ENCODE measurements at places on chromosomes 7 and 10. TPM values are rescaled to one million over a fixed set of nuclear protein-coding genes. Genes with fewer than 3 reads are reported as not detected.

GRCh38 chr7:113099284-113099919 is 12.8 kb upstream of the GPR85 start:
- peak; percentile 31 for DNase-seq

- DNase-seq = no peak
These were observed 239.4 kb downstream of the C7orf25 start for GRCh38 chr7:42672339-42672999.

Gene HOXA10
- total RNA-seq = 11.8 TPM

DNA sequence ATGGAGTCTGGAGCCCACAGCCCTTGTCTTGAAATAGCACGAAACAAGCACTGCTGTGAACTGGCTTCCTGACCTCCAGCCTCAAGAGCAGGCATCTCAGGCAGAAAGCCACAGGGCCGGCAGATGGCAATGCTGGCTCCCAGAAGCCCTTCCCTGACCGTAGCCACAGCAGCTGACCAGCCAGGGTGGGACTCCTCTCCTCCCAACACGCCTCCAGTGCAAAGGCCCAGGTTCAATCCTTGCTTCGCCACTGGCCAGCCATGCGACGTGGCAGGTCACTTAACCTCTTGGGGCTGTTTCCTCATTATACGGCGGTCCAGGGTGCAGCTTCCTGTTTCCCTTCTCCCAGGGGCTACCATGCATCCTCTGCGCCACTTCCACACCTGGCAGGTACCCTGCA is 12.8 kb downstream of the PRKAG2 start:
- no peak for DNase-seq

- DNase-seq = no peak
These were observed 209.8 kb upstream of the RHOBTB1 start for GRCh38 chr10:61153771-61154170.

- DNase-seq = no peak
These were observed 21.6 kb downstream of the PNLIP start for GRCh38 chr10:116567335-116567734.

DNA sequence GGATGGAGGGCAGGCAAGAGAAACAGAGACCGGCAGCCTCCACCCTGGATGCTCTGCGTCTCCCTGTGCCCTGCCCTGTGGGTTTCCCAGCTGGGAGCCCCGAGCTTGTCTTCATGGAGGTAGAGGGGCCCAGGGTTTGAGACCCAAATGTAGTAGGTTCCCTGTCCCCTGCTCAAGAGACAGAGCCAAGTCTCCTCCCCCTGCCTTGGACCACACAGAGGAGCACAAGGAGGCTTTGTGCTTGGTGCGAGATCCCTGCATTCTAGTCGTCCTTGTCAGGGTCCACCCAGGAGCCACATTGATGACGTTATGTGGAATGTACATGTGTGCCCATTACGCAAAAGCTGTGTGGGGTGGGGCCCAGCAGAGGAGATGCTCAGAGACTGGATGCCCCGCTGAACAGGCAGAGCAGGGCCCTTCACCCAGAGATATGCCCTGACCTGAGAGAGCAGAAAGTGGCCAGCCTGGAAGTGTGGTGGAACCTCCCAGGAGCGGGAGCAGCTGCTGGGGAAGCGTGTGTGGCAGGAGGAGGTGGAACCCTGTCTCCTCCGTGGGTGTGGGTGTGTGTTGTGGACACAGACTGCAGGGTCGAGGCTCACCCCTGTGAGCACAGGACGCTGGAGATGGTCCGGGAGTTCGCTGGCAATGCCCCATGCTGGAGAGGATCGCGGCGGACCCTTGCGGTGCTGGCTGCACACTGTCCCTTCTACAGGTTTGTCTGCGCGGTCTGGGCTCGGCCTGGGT is 39.3 kb downstream of the VWA2 start:
- no peak for DNase-seq

DNA sequence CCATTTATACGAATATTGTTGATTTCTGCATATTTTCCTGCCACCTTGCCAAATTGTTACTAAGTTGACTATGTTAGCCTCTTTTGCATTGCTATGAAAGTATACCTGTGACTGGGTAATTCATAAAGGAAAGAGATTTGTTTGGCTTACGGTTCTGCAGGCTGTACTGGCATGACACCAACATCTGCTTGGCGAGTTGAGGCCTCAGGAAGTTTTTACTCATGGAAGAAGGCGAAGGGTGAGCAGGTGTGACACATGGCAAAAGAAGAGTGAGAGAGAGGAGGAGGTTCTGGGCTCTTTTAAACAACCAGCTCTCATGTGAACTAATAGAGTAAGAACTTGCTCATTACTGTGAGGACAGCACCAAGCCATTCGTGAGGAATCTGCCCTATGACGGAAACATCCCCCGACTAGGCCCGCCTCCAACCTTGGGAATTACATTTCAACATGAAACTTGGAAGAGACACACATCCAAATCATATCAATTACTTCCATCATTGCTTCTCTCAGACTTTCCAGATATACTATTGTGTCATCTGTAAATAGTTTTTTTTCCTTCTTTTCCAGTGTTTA is 8.4 kb downstream of the RALA start:
- DNase-seq = no peak

DNA sequence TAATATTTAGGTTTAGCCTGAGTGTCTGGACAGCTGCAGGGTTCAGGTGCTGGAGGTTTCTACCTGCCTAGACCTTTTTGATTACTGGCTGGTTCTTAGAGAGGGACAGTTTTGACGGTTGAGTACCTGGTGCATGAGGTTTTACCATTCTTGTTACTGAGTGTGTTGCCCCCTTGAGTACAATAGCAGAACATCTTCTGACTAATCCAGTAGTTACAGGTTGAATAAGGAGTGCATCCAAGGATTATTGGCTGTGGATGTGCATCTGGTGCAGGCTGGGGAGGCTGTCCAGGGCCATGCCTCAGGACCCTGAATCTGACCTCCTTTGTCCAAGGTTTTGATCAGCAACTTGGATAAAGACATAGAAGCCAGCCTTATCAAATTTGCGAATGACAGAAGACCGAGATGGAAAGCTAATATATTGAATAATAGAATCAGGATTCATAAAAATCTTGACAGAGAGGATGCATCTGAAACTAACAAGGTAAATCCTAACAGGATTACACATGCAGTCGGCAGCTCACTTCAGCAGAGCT is 23.1 kb downstream of the PLPP4 start:
- DNase-seq = no peak

DNA sequence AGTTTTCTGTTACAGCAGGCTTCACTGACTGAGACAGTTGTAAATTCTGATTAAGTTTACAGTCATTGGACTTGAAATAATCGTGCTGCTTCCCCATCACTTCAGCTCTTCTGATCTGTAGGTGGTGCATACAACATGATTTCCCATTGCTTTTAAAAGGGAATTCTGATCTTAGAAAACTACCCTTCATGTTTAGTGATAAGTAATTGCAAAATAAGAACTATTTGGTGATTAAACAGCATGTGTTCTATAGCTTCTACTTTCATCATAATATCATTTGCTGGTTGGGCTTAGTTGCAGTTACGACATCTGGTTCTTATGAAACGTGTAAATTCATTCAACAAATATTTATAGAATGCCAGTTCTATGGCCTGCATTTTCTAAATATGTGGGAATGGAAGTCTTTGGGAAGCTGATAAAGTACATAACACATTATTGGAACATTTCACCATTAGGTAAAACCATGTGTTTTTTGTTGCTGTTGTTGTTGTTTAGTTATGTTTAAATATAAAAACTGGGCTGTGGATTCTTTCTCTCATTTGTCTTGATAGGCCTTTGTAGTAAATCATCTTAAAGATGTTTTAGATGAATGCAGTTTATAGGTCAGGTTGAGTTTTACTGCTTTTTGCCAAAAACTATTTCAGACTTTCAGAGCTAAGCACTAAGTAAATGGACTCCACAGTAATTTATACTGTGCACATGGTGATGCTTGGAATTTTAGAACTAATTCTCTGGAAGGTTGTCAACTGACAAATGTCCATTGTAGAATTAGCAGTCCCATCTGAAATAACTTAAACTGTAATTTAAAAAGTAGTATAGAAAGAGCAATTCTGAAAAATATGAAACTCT is 13.1 kb downstream of the GNAI1 start:
- no peak for DNase-seq

- DNase-seq = peak; percentile 18
These were observed 134.3 kb downstream of the GRK5 start for GRCh38 chr10:119341459-119342301.

GRCh38 chr10:4546500-4546899 is 279.5 kb upstream of the AKR1E2 start:
- peak; percentile 4 for DNase-seq

DNA sequence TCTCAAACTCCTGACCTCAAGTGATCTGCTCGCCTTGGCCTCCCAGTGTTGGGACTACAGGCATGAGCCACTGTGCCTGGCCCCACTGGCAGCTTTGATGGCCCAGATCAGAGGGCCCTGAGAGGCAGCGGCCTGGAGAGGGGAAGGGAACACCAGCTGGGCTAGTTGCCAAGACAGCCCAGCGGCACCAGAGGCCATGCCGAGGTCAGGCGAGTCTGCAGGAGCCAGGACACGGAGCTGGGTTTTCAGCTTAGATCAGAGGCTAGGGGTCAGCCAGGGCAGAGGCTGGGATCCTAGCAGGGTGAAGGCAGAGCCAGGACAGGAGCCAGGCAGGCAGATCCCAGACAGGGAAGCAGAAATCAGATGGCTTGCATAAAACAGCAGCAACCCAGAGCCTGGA is 92.9 kb downstream of the MYL10 start:
- DNase-seq = no peak

Gene ADO
- 32.3 TPM for total RNA-seq

DNA sequence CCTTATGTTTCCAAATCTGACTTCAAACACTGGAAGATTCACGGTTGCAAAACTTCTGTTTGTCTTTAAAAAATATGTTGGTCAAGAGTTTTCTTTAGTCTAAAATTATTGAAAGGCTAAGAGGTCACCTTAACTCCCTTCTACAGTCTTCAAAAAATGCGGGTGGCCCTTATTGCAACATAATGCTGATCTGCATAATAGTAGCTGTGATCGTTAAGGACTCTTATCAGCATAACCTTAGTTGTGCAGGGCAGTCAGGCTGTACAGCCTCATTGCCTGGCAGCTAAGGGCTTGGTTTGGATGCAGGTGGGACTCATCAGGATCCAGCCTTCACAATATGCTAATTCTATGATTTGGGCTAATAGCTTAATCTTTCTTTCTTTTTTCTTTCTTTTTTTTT is 15.0 kb downstream of the KIAA1217 start:
- no peak for DNase-seq

Gene TFEC
- not detected for total RNA-seq

- no peak for DNase-seq
These were observed 132.8 kb downstream of the CFTR start for GRCh38 chr7:117612637-117613036.

Gene JAKMIP3
- 0.05 TPM for total RNA-seq

Gene ABCB1
- total RNA-seq = 15.8 TPM

DNA sequence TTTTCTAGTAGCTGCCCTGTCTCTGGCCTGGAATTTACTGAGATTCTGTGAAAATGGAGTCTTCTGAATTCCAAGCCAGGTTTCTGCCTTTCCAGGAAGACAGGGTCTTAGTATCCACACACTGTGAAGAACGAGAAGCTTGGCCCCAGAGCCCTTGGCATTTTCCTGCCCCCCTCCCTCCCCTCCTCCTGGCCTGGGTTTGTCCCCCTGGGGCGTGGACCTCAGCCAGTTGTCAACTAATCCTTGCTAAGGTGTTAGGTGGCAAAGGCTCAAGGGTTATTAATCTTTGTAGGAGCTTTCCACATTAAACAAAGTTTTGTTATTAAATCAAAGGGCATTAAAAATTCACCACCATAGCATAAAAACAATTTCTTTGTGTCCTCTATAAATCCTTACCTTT is 329.5 kb downstream of the RNLS start:
- peak; percentile 6 for DNase-seq

Gene TMEM120A
- 30.8 TPM for total RNA-seq

Gene EGFR
- 87.4 TPM for total RNA-seq

Gene OR13A1
- total RNA-seq = not detected

Gene WASHC2A
- 32.8 TPM for total RNA-seq

Gene RNF133
- total RNA-seq = 0.69 TPM

Data from Calu3 (cell line).